ENCODE measurements at places on chromosomes 11 and 22.
A peak's percentile ranks its signal among the peaks of the same experiment; 100 is the strongest.

- DNase-seq: no peak
Measured at GRCh38 chr11:94023856-94024255, 2.7 kb downstream of the HEPHL1 start.

DNA sequence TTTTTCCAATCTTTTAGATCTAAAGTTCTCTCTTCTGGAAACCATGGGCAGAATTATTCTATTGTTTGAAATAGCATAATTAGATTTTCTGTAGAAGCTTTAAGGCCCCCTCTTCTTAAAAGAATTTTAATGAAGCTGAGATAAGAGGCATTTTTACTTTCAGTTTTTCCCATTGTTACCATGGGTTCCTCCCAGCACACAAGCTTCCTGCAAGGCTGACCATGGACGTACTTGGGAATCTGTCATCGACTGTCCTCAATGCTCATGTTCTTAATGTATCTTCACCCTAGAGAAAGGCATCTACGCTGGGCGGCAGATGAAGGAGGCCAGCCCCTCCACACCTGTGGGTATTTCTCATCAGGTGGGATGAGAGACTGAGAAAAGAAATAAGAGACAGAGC, 11.1 kb downstream of the OR52K2 start:
- DNase-seq: no peak

DNA sequence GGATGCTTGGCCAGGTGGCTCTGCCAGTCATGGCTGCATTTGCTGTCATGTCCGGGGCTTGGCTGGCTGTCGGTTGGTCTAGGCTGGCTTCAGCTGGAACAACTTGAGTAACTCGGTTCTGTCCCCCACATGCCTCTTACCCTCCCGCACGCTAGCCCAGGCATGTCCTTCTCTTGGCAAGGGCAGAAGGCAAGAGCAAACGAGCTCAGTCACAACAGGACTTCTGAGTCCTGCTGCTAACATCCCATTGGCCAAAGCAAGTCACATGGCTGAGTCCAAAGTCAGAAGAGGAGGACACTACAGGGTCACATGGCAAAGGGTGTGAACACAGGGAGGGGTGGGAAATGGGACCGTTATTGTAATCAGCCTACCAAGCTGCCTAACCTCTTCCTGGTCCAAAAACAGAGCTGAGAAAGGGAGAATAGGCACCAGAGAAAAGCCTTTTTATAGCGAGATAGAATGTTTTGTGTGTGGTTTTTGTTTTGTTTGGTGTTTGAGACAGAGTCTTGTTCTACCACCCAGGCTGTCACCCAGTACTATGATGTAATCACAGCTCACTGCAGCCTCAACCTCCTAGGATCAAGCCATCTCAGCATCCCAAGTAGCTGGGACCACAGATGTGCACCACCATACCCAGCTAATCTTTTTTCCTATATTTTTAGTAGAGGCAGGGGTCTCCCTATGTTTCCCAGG, 81.9 kb downstream of the MN1 start:
- DNase-seq: no peak

DNA sequence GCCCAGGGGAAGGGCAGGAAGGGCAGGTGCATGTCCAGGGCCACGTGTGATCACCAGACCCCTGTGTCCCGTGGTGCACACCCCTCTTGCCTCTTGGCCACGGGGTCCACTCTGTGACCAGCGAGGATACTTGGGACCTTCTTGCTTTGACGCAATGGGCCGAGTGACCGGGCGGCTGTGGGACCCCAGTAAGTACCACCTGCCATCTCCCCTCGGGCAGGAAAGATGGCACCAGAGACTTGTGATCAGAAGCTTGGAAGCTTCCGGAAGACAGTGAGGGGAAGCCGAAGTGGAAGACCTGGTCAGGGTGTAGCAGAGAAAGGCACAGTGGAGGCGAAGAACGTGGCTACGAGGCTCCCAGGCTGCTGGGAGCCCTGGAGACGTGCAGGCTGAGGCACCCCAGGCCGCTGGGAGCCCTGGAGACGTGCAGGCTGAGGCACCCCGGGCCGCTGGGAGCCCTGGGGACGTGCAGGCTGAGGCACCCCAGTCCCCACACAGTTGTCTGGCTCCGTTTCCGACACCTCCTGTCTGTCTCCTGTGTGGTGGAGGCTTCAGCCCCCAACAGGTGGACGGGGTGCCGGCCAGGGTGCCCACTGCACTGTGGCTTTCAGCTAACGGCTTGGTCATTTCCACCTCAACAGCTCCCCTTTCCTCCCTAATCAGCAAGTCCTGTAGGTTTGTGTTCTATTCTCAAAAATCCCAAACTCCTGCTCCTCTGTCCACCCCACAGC, 663.5 kb downstream of the BRD1 start:
- DNase-seq: no peak

DNA sequence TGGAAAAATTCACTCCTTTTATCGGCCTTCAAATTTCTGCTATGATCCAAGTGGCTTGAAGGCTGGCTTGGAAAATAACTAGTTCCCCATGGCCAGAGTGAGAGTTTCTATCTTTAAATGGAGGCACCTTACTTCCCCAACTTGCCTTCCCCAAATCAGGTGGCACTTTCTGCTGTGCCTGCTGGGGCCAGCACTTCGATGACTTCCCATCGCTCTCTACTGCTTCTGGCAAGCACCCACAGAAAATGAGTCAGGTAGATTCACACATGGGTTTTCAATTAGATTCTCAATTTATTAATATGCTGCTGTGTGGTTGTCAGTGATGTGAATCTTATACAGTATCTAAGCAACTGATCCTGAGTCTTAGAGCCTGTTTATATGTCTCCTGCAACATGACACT, 398.8 kb upstream of the RAG2 start:
- DNase-seq: no peak

- peak; percentile 43 for DNase-seq
Measured at GRCh38 chr11:68040101-68040956, 1.5 kb downstream of the TCIRG1 start.

DNA sequence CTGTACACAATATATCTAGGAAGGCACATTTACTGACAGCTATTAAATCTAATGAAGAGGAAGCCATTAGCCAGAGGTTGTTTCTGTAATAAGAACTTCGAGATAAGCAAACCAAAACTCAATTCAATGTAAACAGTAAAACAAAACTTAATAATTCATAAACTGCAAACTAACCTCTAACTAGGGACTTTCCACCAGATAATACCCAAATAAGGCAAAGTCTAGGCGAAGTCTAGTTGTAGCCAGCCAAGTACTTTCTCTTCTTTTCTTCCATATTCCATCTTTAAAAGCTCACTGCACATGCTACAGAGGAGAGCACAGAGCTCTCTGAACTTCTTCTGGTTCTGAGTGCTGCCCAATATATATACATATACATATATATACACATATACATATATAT, 229.9 kb upstream of the ANO5 start:
- DNase-seq: no peak

DNA sequence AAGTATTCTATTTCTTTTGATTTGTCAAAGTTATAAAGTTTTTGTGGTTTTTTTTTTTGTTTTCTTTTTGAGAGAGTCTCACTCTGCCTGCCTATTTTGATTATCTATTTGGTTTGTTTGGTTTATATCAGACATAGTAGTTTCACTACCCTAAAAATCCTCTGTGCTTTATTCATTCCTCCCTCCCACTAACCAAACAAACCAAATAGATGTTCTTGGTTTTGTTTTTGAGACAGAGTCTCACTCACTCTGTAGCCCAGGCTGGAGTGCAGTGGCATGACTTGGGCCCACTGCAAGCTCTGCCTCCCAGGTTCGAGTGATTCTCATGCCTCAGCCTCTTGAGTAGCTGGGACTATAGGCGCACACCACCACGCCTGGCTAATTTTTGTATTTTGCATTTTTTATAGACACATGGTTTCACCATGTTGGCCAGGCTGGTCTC, 67.9 kb downstream of the ENTHD1 start:
- no peak for DNase-seq

DNA sequence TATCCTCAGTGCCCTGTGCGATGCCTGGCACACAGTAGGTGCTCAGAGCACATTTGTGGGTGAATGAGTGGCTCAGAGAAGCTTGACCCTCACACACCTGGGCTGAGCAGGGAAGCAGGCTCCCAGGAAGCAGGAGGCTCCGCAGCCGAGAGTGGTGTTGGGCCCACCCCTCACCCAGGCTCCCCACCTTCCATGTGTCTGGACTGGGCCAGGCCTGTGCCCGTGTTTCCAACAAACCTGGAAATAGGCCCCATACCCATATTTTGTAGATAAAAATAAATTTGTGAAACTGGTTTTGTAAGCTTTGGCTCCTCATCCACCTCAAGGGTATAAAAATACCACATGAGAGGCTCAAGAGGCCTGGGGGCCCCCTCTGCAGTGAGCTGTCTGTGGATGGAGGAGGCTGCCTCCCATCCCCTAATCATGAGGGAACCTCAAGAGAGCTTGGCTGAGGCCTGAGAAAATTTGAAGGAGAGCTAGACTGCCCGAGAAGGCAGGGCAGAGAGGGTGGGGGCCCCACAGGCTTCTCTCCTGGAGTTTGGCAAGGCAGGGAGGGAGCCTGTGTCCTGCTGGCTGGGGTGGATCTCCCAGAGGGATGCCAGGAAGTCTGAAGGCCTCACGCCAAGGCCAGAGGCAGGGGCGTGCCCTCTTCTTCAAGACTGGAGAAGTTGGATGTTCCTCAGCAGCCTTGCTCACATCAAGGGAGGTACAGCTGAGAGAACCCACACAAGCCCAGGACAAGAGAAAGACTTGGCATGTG, 147.0 kb upstream of the NECTIN1 start:
- DNase-seq: no peak

- DNase-seq: peak; percentile 81
Measured at GRCh38 chr22:22959147-22959827, 71.7 kb downstream of the IGLL5 start.

- DNase-seq: no peak
Measured at GRCh38 chr11:65109231-65110198, 2.2 kb upstream of the TM7SF2 start.

DNA sequence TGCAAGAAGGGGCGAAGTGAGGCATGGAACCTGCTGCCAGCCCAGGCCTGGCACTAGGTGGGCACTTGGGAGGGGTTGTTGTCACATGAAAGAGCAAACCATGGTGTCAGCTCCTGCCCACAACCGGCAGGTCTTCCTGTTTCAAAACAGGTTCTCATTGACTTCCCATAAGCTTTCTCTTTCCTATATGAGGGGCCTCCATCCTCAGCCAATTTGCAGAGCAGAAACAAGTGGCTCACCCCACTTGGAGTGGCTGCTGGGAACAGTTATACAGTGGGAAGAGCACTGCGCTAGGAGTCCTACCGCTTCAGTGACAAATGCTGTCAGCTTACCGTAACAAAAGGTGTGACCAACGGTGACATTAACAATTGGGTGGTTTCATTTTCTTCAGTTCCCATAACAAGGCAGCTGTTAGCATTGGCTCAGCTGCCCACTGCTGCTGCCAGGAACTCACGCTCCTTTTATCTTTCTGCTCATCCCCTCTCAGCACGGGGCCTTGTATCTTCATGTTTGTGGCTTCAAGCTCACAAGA, 10.2 kb upstream of the SSTR3 start:
- peak; percentile 38 for DNase-seq

DNA sequence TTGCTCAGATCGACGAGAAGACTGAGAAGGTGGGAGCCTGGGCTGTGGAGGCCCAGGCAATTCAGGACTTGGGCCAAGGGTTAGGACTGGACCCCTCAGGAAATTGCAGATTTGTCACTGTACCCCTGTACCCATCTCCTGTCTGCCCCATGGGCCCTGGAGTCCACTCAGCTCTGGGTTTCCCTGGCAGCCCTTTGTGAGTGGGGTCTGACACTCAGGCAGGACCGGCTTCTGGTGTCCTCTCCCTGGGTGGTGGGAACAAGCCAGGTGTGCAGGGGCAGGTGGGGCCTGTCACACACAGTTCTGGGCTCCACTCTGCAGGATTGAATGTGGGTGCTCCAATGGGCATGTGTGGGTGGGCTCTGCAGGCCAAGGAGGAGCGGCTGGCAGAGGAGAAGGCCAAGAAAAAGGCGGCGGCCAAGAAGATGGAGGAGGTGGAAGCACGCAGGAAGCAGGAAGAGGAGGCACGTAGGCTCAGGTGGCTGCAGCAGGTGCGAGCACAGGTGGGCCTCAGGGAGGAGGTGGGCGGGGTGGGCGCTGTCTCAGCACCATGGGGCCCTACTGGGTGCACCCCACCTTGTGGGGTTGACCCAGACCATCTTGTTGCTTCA, 21.6 kb downstream of the INCENP start:
- no peak for DNase-seq

- no peak for DNase-seq
Measured at GRCh38 chr11:112143597-112143996, 20.3 kb downstream of the IL18 start.

DNA sequence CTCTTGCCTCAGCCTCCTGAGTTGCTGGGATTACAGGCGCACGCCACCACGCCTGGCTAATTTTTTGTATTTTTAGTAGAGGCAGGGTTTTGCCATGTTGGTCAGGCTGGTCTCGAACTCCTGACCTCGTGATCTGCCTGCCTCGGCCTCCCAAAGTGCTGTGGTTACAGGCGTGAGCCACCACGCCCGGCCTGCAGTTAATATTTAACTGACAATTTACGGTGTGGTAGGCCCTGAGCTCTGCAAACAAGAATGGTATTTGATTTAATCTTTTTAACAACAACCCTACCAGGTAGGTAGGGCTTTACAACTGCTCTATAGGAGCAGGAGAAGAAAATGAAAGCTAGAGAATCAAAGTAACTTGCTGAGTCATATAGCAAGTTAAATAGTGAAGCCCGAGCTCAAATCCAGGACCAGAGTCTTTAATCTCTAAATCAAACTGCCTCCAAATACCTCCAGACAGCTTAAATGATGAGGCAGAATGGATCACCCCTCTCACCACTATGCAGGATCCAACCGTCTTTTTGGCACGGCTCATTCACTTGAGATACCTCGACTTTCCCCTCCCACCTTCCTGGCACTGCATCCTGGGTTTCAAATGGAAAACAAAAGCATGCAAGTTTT, 9.4 kb downstream of the UEVLD start:
- no peak for DNase-seq

DNA sequence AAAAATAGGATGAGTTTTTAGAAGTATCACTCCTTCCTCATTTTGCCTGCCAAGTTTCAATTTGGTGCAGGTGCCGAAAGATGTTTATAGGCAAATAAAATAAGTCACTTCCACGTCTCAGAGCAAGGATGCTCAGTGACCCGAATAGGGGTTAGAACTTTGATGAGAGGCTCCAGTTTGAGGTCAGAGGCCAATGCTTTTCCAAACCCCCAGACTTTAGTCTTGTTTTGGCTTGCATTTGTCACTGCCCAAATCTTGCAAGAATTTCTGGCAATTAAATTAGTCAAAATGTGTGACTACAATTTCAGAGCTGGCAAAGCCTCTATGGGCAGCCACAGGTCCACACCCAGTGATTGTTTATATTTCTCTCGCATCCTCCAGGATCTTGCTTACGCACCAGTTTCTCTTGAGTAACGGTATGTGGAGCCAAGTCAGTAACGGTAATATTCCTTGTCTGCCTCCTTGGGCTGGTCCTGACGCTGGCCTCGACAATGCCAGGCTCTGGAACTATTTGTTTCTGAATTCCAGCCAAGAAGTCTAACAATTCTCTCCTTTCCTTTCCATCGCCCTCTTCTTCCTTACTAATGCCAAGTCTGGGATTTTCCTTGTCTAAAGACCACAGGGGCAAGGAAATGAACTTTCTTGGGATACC, 9.9 kb upstream of the NUP160 start:
- DNase-seq: no peak

Measured in activated CD4-positive, alpha-beta T cell treated with anti-CD3 and anti-CD28 coated beads for 4 hours (primary cell).